ENCODE measurements at places on chromosomes 5 and 9.

- no peak for DNase-seq
Measured at GRCh38 chr9:20528253-20528652, 94.0 kb downstream of the MLLT3 start.

DNA sequence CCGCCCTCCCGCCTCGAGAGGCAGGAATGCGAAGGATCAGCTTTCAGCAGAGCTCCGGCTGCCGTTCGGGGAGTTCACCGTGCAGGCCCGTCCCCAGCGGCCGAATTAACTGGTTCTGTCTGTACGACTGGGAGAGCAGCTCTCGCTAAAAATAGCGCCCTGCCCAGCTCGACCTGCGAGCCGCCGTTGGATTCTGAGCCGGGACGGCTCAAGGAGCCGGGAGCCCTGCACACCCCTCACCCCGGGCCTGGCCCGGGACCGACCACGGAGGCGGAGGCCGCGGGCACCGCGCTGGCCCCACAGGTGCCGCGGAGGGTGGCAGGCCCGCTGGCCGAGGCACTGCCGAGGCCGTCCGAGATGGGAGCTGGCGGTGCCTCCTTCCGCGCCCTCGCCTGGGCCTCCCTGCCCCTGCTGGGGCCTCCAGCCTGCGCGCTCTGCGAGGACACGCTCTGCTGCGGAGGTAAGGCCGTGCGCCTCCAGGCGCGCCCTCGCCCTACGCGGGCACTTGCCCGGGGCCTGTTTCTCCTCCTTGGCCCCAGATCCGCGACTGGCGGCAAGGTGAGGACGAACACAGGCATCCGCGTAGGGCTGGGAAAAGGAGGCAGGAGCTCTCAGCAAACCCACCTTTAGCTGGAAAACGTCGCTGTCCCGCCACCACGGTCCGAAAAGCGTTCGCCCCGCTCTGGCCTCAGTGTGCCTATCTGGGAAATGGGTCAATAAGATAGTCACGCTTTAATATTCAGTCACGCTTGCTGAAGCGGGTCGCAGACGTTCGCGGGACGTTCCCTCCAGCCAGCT lies 53.1 kb upstream of the DAB2IP start:
- peak; percentile 57 for DNase-seq

- DNase-seq: no peak
Measured at GRCh38 chr5:96279801-96280542, 153.1 kb downstream of the PCSK1 start.

DNA sequence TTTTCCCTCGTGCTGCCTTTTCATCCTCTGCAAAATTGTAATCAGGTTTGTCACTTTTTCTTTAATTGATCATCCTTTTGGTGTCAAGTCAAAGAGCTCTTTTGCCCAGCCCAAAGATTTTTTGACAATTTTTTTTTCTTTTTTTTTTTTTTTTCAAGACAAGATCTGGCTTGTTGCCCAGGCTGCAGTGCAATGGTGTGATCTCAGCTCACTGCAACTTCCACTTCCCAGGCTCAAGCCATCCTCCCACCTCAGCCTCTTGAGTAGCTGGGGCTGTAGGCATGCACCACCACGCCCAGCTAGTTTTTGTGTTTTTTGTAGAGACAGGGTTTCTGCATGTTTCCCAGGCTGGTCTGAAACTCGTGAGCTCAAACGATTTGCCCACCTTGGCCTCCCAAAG lies 36.7 kb downstream of the CDK7 start:
- DNase-seq: no peak

GRCh38 chr5:6403416-6403815 lies 25.1 kb upstream of the MED10 start:
- DNase-seq: no peak

- DNase-seq: peak; percentile 83
Measured at GRCh38 chr5:151686674-151687407, at the start of gene SPARC. SPARC (minus strand) TSS chr5:151686915; CDS start chr5:151676188, 10,727 bp downstream.

DNA sequence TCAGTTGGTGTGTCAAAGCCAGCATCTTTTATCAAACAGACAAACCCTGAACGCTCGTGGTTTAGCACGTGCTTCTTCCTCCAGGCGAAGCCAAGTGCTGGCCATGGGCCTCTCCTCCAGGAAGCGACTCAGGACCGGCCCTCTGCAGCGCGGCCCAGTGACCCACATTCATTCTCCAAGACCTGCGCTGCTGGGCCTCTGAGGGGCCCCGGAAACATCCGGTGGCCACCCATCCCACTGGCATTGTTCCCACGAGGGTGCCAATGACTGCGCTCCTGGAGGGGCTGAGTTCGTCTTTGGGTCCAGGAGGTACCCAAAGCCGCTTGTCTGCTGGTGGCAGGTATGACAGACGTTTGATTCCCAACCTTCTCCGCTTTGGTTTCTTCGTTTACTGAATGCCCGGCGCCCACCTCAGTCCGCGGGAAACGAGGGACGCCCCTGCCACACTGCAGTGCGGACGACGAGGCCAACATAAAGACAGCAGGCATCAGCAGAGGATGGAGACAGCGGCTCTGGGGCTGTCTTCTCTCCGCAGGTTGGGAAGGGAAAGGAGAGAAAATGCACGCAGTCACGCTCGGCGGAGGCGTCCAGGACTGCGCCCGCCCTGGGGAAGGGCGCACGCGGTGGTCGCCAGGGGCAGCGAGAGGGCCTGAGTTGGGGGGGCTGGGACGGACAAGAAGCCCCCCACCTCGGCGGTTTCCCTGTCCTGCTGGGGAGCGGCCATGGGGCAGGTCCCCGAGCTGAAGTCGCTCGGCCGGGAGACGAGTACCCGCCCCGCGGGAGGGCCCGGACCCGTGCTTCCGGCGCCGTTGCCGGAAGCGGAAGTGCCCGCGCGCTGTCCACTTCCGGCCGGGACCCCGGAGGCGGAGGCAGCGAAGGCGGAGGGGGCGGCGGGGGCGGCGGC lies at the start of gene EXOC3:
Gene EXOC3, plus strand, starts transcription at position 842 of the 904 bp plus-strand sequence. CDS start 3,030 bp downstream, outside the sequence.
- no peak for DNase-seq

DNA sequence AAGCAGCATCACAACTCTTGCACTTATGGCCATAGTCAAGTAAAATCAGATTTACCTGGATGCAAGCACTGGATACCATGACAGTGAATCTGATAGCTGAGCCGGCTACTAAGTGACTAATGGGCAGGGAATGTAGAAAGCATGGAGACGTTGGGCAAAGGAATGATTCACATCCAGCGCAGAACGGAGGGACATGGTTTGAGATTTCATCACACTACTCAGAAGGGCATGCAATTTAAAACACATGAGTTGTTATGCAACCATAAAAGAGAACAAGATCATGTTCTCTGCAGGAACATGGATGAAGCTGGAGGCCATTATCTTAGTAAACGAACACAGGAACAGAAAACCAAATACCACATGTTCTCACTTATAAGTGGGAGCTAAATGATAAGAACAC lies 169.1 kb upstream of the PIK3R1 start:
- peak; percentile 95 for DNase-seq

DNA sequence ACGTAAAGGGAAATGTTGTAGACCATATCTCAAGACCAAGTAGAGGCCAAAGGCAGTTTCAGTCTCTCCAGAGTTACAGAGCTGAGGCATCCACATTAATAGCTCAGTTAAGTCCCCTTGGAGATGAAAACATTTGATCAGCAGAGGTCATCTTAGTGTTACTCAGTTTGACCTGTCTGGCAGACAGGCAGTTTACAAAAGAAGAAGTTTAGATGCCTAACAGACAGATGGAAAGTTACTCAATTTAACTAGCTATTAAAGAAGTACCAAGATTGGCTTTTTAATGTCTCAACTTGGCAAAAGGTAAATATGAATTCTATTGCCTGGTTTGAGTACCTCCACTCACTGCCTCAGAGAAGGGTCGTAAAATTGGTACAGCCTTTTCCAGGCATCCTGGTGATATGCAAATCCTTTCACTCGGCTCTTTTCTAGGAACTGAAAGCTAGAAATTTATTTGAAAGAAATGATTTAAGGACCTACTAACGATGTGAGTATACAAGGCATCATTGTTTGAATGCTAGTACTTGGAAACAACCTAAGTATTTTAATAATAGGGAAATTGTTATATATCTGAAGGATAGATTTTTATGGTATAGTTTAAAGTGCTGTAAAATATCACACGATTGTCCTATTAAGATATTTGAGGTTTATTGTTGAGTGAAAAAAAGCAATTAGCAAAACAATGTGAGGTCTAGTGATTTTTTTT lies 14.8 kb downstream of the ACO1 start:
- no peak for DNase-seq

DNA sequence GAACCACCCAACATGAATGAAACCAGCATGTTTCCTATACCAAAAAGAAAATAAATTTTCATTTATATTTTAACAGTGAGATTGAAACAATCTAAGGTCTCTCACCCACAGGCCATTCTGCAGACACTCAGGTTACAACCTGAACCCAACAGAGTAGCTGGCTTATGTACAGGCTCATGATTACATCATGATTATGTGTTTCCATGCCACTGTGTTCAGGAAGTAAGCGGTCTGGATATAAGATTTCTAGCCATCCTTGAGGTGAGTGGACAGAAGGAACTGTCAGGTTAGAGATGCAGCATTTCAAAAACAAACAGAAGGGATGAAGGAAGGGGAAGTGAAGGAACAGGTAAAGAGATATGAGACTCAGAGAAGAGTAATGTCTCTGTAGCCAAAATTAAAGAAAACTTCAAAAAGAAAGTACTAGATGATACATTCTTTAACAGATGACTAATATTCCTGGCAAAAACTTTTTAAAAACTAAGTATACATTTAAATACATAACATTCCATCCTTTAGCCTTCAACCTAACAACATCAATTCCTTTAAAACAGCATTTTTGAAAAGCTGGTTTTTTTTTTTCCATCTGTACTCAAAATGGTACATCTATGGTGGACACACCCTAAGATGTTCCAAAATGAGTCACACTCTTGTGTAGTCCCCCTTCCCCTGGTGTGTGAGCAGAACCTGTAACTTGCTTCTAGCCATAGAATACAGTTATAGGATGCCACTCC lies 119.8 kb downstream of the LPAR1 start:
- DNase-seq: no peak

- DNase-seq: peak; percentile 27
Measured at GRCh38 chr5:99104538-99105132, 175.8 kb upstream of the CHD1 start.

DNA sequence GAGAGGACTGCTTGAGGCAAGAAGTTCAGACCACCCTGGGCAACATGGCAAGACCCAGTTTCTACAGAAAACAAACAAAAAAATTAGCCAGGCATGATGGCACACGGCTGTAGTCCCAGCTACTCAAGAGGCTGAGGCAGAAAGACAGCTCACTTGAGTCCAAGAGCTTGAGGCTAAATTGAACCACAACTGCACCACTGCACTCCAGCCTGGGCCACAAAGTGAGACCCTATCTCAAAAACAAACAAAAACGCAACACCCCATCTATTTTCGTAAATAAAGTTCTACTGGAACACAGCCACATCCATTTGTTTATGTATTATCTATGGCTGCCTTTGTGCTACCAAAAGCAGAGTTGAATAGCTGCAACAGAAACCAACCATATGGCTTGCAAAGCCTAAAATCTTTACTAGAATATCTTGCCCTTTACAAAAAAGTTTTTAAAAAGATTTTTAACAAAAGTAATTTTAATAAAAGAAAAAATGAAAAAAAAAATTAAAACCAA lies 67.5 kb downstream of the SETX start:
- DNase-seq: no peak

DNA sequence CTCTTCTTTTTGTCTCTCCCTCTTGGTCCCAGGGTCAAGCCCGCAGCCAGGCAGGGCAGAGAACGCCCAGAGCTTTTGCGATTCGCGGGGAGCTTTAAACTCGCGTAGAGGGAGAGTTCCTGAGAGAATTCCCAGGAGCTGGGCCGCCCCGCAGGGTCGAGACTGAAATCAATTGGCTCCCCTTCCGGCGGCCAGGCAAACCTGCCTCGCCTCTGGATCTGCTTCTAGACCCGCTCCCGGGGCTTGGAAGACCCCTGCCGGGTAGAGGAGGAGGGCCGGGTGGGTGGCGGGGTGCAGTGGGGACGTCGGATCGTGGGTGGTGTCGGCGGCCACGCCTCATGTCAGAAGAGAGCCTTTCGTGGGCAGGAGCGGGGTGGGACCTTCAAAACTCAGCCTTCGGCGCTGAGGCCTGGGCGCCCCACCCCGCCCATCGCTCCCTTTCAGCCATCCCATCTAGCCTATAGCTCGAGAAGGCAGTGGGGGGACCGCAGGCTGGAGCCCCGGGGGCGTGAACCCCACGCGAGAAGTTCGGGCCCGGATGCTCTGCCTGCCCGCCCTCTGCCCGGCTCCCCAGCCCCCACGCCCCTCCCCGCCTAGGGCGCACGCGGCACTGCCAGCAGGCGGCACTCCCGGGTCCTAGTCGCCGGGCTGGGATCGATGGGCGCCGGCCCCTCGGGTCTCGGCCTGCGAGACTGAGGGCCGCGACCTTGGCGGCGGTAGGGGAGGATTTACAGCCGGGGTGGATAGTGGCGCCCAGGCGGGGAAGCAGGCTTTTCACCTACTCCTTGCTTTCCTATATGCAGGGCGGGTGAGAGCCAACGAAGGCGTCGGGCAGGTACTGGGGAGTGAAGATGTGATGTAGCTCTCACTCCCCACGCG lies 6.1 kb downstream of the PRDM6 start:
- no peak for DNase-seq

DNA sequence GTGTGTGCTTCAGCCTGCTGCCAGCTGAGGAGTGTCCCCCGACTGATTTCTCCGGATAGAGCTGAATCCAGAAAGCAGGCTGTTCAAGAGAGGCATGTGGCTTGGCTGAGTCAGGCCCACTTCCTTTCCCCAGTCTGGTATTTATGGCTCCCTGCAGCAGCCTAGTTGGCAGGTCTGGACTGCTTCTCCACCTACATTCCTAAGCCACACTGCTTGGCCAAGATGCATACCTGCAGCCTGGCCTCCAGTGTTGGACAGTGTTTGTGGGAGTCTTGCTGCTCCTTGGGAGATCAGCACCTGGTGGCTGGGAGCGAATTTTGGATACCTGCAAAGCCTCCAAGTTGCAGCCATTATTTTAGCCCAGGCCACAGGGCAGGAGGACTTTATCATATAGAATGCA lies 670.8 kb downstream of the ACTL7B start:
- no peak for DNase-seq

Measured in astrocyte of the cerebellum (primary cell).